ENCODE measurements at places on chromosomes 2 and 18. TPM values are rescaled to one million over a fixed set of nuclear protein-coding genes. Genes with fewer than 3 reads are reported as not detected.

CCDC121 gene
- 4.7 TPM for total RNA-seq

C2orf78 gene
- not detected for total RNA-seq

GAREM1 gene
- total RNA-seq: 0.51 TPM

RBM44 gene
- not detected for total RNA-seq

ZEB2 gene
- not detected for total RNA-seq

PIEZO2 gene
- total RNA-seq: 0.11 TPM

DSC1 gene
- not detected for total RNA-seq

RNF152 gene
- 2.1 TPM for total RNA-seq

SERPINB4 gene
- not detected for total RNA-seq

MYCN gene
- 46.6 TPM for total RNA-seq

LIMS3 gene
- total RNA-seq: 2.5 TPM

SPP2 gene
- total RNA-seq: not detected

ITGB1BP1 gene
- total RNA-seq: 82.4 TPM

RGPD3 gene
- 0.27 TPM for total RNA-seq

DNAH6 gene
- 0.70 TPM for total RNA-seq

AMER3 gene
- 0.79 TPM for total RNA-seq

PLEKHM3 gene
- total RNA-seq: 9.3 TPM

INO80C gene
- total RNA-seq: 22.7 TPM

CWC22 gene
- total RNA-seq: 20.5 TPM

RFX8 gene
- not detected for total RNA-seq

ZNF516 gene
- total RNA-seq: 14.3 TPM

WDCP gene
- 13.0 TPM for total RNA-seq

UGT1A9 gene
- 0.20 TPM for total RNA-seq

FOXD4L1 gene
- total RNA-seq: 0.73 TPM

RAPGEF4 gene
- total RNA-seq: 0.98 TPM

FOXI3 gene
- total RNA-seq: 0.14 TPM

CIDEA gene
- total RNA-seq: not detected

GCG gene
- total RNA-seq: not detected

TMEM247 gene
- total RNA-seq: not detected

TTC32 gene
- 16.8 TPM for total RNA-seq

GTF2A1L gene
- total RNA-seq: not detected

SH2D6 gene
- total RNA-seq: 0.88 TPM

NFATC1 gene
- 1.0 TPM for total RNA-seq

CLHC1 gene
- total RNA-seq: 12.6 TPM

DSG1 gene
- total RNA-seq: not detected

AFG3L2 gene
- total RNA-seq: 72.0 TPM

POTEF gene
- total RNA-seq: 21.8 TPM

TRPM8 gene
- not detected for total RNA-seq

ZNF519 gene
- 20.0 TPM for total RNA-seq

ERBB4 gene
- total RNA-seq: not detected

ATRAID gene
- 157 TPM for total RNA-seq

COL6A3 gene
- 2.1 TPM for total RNA-seq
